H1 (cell line): ENCODE measurements at places on chromosomes 13 and 19. TPM values are rescaled to one million over a fixed set of nuclear protein-coding genes. Genes with fewer than 3 reads are reported as not detected.

The PLVAP gene
- total RNA-seq: 0.27 TPM in 1 of 2 replicates, not detected in the other

The OLFM4 gene
- not detected in 2 replicates for total RNA-seq

The ZNF570 gene
- 4.1 and 5.4 TPM in 2 replicates for total RNA-seq

The PSPN gene
- total RNA-seq: 1.9 and 2.1 TPM in 2 replicates

The NPAS1 gene
- 9.0 and 9.9 TPM in 2 replicates for total RNA-seq

DNA sequence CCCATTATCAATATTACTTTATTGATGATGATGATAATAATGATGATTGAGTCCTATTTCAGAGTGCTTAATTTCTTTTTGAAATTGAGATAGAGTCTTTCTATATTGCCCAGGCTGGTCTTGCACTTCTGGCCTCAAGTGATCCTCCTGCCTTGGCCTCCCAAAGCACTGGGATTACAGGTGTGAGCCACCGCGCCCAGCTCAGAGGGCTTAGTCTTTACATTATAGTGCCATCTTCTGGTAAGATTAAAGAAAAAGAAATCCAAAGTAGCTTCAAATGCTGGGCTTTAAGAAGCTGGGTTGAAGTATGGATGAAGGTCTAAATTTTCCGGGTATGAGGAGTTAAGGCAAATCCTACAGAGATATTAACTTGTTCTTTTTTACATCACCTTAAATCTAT lies 3.4 kb upstream of the ZNF333 start:
- no peaks in the 10 kb centered on the region for H3K36me3 ChIP-seq
- no peaks in the 10 kb centered on the region for H3K4me1 ChIP-seq
- H3K27ac ChIP-seq: no peak overlapping the region
- no peak for DNase-seq

- DNase-seq: no peak
- no peaks in the 10 kb centered on the region for H3K36me3 ChIP-seq
Measured at GRCh38 chr19:18587962-18588610, 512 bp upstream of the REX1BD start.

DNA sequence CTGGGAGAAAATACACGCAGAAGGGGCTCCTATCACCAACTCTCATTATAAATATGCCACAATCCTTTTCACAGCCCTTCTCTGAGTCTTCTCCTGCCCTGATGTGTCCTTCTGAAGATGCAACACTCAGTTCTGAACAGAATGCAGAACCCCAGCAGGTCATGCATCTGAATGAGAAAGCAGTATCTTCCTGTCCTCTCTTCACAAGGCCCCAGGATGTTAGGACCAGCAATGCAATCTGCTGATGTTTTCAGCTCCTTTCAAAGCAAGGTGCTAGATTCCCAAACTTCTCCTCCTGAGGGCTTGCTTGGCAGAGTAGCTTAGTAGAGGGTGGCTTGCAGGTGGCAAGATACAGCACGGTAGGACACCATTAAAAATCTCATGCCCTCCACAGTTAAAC lies 22.3 kb upstream of the DOCK9 start:
- H3K27me3 ChIP-seq: no peaks in the 10 kb centered on the region
- H3K4me1 ChIP-seq: peaks cover 12% of the 10 kb centered on the region
- DNase-seq: no peak
- H3K27ac ChIP-seq: no peak overlapping the region
- H3K36me3 ChIP-seq: no peaks in the 10 kb centered on the region
- no peak overlapping the region for H3K4me3 ChIP-seq

- no peak for DNase-seq
- H3K4me1 ChIP-seq: no peaks in the 10 kb centered on the region
- H3K4me3 ChIP-seq: no peak overlapping the region
- H3K27me3 ChIP-seq: no peaks in the 10 kb centered on the region
- no peak overlapping the region for H3K27ac ChIP-seq
Measured at GRCh38 chr19:40355975-40356680, 7.6 kb downstream of the PLD3 start.

DNA sequence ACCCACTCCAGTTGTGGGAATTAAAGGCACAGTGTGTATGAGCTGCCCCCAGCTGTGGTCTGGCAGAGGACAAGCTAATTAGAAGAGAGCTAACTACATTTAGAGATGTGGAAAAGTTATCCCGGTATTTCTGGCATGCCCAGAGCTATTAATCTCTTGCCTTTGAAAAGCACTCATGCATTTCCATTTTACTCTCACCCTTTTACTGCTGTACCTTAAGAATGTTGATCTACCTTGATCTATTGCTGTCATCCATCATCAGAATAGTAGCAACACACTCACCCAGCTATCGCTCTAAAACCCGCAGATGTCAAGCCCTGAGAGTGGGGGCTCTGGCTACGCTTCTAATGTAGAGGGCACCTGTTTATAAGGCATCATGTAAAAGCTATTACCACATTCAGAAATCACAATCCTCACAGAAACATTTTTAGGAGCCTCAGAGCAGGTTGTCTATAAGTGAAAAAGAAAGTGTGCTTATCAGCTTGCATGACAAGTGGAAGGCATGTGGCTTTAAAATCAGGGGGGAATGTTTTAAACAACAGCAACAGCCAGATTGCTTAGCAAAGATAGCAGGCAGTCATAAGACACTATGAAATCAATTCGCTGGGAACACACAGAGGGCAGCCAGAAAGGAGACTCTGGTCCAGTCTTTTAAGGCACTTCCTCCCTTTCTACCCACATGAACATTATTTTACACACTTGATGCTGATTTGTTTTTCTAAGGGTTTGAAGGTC lies 224.2 kb upstream of the IRS2 start:
- DNase-seq: no peak
- H3K36me3 ChIP-seq: no peaks in the 10 kb centered on the region
- no peaks in the 10 kb centered on the region for H3K4me1 ChIP-seq

- peaks cover 29% of the 10 kb centered on the region for H3K36me3 ChIP-seq
- H3K27ac ChIP-seq: no peak overlapping the region
- peak overlapping the region; percentile 50 for H3K4me3 ChIP-seq
- peaks cover 7% of the 10 kb centered on the region; the same call in 1 of the 2 replicates for H3K4me1 ChIP-seq
- DNase-seq: no peak
- no peaks in the 10 kb centered on the region for H3K27me3 ChIP-seq
Measured at GRCh38 chr19:1082928-1083816, 12.0 kb downstream of the POLR2E start.

DNA sequence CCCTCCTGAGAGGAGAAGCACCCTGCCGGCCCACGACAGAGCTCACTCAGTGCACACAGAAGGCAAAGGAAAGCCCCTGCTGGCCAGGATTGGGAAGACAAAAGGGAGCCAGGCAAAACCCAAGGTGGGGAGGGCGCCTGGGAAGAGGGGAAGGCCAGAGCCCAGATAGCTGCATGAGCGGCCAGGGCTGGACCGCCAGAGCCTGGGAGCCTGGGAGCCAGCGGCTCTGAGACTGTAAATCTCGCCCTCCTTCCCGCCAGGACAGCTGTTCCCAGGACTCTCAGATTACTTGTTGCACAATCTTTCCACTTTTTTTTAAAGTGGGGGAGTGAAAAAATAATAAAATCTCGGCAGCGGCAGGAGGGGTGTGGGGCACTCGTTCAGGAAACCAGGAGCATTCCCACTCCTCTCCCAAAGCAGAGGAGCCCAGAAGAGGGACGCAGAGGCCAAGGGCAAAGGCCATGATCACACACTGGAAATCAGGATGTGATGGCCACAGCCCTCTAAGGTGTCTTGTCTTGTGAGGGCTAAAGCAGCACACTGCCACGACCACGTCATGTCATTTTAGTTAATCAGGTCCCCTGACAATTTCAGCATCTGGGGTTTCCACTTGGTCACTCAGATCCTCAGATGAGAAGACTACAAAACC lies 19.6 kb upstream of the EPHX3 start:
- no peak overlapping the region for H3K4me3 ChIP-seq
- peaks cover 15% of the 10 kb centered on the region for H3K4me1 ChIP-seq
- H3K27me3 ChIP-seq: no peaks in the 10 kb centered on the region
- peaks cover 44% of the 10 kb centered on the region for H3K36me3 ChIP-seq

DNA sequence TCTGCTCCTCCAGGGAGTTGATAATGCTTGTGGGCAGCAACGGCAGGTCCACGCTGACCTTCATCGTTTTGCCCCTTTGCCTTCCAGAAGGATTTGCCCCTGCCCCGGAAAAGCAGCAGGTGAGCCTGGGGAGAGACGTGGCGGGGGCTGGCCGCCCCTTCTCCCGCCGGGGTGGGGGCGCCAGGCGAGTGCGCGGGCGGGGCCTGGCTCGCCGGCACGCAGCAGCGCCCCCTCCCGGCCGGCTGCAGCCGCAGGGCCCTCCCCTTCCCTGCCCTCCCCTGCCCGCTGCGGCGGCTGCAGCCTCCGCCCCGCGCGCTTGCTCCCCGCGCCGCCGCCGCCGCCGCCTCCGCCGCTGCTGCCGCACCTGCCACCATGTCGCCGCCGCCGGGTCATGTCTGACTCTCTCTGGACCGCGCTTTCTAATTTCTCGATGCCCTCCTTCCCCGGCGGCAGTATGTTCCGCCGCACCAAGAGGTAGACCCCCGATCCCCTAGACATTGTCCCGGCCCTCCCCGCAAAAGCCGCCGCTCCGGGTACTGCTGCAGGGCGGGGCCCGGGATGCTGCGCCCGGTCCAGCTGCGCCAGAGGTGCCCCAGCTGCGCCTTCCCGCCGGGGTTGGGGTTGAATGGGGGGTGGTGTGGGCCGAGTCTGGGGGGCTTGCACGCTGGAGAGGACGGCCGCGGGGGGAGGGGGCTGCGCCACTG lies at the start of gene MAST1:
Gene MAST1 (plus strand): TSS at position 334 of the 704 bp plus-strand sequence. CDS start 58 bp downstream, at position 392.
- no peaks in the 10 kb centered on the region for H3K36me3 ChIP-seq
- H3K4me1 ChIP-seq: peaks cover 15% of the 10 kb centered on the region
- peaks cover 13% of the 10 kb centered on the region for H3K27me3 ChIP-seq
- no peak for DNase-seq
- no peak within 1 kb of the TSS for H3K27ac ChIP-seq

GRCh38 chr13:82298106-82298505 lies 1584.2 kb downstream of the SLITRK1 start:
- H3K4me3 ChIP-seq: no peak overlapping the region
- no peaks in the 10 kb centered on the region for H3K4me1 ChIP-seq
- H3K27ac ChIP-seq: no peak overlapping the region
- H3K36me3 ChIP-seq: no peaks in the 10 kb centered on the region
- no peaks in the 10 kb centered on the region for H3K27me3 ChIP-seq

GRCh38 chr19:41537789-41538188 lies 38.2 kb upstream of the CEACAM21 start:
- H3K4me1 ChIP-seq: no peaks in the 10 kb centered on the region
- no peaks in the 10 kb centered on the region for H3K27me3 ChIP-seq
- H3K4me3 ChIP-seq: no peak overlapping the region
- no peak for DNase-seq
- H3K27ac ChIP-seq: no peak overlapping the region
- H3K36me3 ChIP-seq: no peaks in the 10 kb centered on the region

DNA sequence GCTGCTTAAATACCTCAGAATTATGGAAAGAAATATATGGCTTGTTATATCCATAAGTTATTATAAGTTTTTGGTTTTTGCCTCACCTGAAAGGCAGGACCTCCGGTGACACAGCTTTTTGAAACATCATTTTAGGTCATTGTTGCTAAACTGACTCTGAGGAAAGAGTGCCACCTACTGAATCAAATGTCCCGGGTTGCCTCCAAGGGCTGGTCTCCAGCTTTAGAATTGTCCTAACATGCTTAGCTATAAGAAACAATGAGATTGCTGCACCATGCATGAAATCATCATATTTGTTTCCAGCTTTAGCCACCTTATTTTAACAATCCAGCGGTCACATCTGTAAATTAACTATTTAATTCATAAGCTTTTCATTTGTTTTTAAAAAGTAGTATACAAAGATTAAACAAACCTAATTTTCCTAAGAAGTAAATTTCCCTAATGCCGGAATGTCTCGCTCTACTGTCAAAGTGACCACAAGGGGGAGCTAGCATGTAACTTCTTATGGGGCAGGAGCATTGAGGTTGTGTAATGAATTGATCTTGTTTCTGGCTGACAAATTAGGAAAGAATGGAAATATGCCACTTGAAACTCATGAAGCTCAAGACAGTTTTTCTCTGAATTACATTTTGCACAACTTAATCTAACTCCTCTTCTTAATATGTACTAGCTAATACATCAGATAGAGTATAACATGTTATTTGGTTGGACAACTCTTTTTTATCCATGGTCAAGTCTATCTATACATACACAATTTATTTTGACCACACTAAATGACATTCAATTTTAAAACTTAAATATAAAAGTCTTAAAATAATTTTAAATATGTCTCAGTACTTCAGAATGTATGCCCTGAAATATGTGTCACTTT lies 6.7 kb upstream of the PCDH17 start:
- no peaks in the 10 kb centered on the region for H3K36me3 ChIP-seq
- H3K27me3 ChIP-seq: peaks cover 15% of the 10 kb centered on the region
- H3K4me3 ChIP-seq: no peak overlapping the region; the same call in 1 of the 2 replicates
- no peak for DNase-seq

DNA sequence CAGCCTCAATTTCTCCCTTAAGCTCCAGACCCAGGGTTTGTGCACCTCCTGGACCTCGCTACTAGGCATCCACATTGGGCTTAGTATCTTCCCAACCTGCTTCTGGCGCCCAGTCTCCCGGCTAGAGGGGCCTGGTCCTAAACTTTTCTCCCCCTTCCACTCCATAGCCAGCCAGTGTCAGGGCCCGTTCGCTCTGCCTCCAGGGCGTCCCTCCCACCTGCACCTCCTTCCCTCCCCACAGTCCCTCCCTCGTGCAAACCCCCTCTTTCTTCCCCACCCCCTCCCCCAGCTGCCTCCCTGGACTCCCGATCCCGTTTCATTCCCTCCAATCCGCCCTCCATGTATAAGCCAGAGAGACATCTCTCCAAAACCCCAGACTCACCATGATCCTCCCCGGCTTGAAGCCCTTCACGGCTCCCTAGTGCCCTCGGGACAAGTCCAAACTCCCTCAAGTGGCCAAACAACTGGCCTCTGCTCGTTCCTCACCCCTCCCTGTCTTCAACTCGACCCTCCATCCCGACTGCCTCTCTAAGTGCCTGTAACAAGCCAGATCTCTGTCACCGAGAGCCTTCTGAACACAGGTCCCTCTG lies 997 bp upstream of the SAMD4B start:
- peak; percentile 64 for DNase-seq
- H3K36me3 ChIP-seq: no peaks in the 10 kb centered on the region
- peak overlapping the region; percentile 43; the same call in 1 of the 2 replicates for H3K27ac ChIP-seq
- peak overlapping the region; percentile 92 for H3K4me3 ChIP-seq
- no peaks in the 10 kb centered on the region for H3K27me3 ChIP-seq

DNA sequence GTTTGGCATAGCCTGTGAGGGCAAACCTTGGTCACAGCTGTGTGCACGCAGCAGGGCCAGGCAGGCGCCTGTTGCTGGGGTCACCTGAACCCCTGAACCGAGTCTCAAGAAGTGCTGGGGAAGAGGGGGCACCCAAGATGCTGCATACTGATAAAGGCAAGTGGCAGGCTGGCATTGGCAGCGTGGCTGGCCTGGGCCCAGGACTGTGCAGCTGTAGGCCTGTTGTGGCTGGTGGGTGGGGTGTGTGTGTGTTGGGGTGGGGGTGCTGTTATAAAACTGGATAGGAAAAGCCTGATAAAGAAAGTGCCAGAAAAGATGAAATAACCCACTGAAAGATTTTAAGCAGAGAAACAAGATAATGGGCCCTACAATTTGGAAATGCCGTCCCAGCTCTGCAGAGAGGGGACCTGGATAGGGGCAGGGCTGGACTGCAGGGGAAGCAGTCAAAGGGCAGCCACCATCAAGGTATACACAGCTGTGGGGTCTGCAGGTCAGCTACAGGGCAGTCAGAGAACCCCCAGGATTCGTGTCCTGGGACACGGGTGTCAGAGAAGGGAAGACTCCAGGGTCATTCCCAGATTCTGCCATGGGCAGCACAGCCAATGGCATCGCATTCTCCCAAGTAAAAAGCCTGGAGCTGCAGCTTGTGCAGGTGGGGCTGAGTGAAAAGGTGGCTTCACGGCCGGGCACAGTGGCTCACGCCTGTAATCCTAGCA lies 33.2 kb downstream of the CILP2 start:
- no peak for DNase-seq
- no peaks in the 10 kb centered on the region for H3K36me3 ChIP-seq
- no peaks in the 10 kb centered on the region; the same call in 1 of the 2 replicates for H3K27me3 ChIP-seq
- no peak overlapping the region for H3K4me3 ChIP-seq
- no peaks in the 10 kb centered on the region; the same call in 1 of the 2 replicates for H3K4me1 ChIP-seq
- no peak overlapping the region for H3K27ac ChIP-seq
